CD4-positive, alpha-beta T cell treated with Interferon gamma for 1 hour (primary cell): ENCODE measurements at places on chromosomes 3 and 15.
A peak's percentile ranks its signal among the peaks of the same experiment; 100 is the strongest.

DNA sequence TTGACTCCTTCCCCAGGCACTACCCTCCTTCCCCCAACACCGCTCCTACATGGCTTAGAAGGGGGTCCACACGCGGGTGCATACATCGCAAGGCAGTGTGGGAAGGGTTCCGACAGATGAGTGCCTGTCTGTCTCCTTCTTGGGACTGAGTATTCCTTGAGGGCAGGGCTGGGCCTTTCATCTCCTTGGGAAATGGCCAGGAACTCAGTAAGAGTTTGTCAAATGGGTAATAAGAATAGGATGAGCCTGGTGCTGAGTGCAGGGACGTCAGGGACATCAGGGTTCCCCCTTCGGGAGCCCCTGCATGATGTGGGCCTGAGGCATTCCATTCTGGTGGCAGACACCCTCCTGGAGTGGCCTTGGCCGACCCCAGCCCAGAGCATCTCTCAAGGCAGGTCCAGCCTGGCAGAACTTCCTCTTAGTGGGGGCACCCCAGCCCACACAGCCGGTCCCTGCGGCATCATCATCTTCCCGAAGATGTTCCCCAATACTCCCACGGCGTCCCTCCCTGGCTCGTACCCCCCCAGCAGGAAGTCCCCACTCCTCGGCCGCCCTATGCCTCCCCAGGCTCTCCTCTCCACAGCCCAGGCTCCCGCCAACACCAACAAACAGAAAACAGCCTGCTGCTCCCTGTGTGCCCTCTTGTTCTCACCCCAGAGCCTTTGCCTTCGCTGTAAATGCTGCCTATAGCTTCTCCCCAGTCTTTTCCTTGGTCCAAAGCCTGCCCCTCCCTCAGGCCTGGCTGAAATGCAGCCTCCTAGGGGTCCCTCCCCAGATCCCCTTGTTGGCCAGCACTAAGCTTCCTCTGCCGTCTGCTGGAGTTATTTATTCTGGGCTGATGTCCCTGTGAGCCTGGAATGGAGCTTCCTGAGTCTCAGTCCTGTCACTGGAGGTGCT, 67.5 kb upstream of the LCTL start:
- DNase-seq: no peak

DNA sequence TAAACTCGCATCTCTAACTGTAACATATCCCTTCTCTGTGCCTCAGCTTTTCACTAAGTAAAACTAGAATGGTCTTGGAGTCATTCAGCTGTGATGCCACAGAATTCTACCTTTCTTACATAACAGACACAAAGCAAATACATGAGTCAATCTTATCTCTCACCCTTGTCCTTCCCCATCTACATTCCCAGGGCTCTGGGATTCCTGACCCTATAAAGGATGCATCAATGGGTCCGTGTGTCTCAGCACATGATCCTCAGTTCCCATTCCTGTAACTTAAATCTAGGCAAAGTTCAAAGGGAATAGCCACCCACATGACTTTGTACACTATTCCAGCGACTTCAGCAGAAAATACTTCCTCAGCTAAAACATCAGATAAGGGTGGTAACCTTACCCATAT, 11.8 kb upstream of the ARL8B start:
- no peak for DNase-seq

GRCh38 chr15:33007303-33007855, 187.1 kb downstream of the FMN1 start:
- DNase-seq: no peak

- no peak for DNase-seq
Measured at GRCh38 chr15:74722591-74722990, 2.7 kb downstream of the CYP1A1 start.

DNA sequence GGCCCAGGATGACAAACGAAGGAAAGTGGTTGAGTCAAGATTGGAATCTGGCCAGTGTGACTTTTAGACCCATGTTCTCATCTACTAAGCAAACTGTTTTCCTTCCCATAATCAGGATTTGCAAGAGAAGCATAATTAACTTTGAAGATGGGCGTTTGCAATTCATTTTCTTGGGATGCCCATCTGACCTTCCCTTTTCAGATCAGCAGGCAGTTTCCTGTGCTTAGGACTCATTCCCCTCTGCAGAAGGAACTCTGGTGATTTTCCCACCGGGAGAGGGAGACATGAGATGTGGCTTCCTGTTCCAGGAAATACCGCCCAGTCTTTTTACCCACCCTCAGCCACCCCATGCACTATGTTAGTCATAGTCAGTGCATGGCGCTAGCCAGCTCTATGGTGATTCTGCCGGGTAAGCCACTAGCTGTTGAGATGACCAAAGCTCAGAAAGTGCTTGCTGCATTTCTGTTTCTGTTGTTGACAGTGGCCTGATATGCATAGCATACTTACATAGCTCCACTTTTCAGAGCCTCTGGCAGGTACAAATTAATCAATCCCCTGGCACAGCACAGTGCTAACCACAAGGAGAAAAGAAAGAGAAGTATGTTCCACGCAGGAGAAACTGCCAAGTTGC, 129.4 kb downstream of the VGLL4 start:
- no peak for DNase-seq

- no peak for DNase-seq
Measured at GRCh38 chr3:101484805-101485620, 28.0 kb downstream of the SENP7 start.

DNA sequence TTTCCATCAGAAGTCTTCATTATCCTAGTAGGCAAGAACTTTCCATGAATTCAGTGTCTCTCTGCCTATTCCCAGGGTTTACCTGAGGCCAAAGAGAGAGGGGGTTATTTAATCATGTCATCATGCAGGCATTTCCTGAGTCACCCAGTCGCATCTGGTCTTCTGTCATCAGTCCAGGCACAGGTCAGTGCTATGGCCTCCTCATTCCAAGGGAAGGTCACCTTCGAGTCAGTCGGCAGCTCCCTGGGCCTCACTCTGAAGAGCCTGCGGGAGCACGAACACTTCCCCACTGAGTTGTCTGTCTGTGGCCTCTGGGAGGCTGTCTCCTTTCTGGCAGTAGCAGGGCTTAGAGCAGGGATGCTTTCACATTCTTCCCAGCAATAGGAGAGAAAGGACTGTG, 26.2 kb upstream of the LRTM1 start:
- no peak for DNase-seq

- no peak for DNase-seq
Measured at GRCh38 chr15:52018244-52018643, 775 bp upstream of the MAPK6 start.

GRCh38 chr3:42088803-42089530, 2.2 kb upstream of the TRAK1 start:
- no peak for DNase-seq

GRCh38 chr3:172062761-172063160, 23.4 kb downstream of the FNDC3B start:
- no peak for DNase-seq

DNA sequence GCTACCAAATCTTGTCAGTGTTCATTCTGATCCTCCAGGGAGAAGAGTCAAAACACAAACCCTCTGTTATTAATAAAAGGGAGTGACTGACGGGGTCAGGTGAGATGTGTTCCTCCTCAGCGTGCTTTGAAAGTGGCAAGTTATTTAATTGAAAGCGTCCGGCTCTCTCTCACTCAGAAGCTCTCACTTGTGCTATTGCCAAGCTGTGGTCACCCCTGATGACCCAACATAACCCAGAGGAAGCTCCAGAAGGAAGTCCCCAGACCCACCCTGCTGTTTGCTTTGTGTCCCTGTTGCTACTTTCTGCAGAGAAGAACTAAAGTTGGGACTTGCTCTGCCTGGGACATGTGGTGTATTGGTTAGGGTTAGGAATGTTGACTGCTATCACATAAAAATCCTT, 235.6 kb downstream of the EDEM1 start:
- DNase-seq: peak; percentile 11

- peak; percentile 51 for DNase-seq
Measured at GRCh38 chr3:44058022-44058867, 183.4 kb upstream of the TOPAZ1 start.

DNA sequence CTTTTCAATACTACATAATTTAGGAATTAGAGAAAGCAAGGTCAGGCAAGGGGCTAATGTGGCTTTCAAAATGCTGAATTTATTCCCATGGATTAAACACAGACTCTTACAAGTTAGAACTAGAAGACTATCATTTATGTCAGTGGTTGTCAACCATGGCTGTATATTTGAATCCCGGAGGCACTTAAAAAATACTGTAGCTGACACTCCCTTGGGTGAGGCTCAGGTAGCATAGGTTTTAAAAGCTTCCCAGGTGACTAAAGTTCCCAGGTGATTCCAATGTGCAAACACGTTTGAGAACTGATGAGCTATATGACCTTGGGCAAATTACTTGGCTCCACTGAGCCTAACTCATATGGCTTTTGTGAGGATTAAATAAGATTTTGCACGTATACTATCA, 29.6 kb downstream of the AAGAB start:
- no peak for DNase-seq

DNA sequence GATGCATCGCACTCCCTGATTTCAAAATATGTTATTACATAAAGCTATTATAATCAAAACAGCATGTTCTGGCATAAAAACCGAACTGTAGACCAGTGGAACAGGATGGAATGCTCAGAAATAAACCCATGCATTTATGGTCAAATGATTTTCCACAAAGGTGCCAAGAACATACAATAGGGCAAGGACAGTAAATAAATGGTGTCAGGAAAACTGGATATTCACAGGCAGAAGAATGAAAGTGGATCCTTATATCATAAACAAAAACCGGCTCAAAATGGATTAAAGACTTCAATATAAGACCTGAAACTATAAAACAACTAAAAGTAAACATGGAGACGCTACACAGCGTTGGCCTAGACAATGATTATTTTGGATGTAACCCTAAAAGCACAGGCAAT, 22.6 kb downstream of the USP50 start:
- DNase-seq: no peak

DNA sequence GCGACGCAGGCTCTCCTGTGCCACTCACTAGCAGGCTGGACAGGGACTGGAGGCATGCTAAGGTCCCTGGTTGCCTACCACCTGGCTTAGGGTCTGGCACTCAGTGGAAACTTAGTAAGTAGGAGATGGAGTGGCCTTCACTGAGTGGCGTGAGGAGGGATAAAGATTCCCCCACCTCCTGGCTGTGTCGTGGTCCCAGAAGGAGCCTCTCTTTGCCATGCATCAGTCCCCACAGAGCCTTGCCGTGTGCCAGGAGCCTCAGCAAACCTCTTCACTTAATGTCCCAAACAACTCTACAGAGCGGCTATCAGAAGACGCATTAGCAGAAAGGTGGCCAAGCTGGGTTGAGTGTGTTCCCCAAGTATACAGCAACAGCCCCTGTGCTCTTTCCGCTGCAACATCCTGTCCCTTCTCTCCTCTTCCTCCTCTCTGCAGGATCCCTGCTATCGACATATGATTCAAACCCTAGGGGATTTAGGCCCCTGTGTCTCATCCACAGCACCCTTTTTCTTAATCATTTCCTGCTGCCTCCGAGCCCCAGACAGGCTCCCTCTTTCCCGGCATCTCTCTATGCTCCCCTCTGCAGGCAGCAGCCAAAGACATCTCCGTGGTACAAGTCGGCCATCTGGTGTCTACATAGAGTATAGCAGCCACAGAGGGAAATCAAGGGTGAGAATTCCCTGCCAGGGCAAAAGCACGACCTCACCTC, 66.7 kb downstream of the SLC6A1 start:
- DNase-seq: no peak

DNA sequence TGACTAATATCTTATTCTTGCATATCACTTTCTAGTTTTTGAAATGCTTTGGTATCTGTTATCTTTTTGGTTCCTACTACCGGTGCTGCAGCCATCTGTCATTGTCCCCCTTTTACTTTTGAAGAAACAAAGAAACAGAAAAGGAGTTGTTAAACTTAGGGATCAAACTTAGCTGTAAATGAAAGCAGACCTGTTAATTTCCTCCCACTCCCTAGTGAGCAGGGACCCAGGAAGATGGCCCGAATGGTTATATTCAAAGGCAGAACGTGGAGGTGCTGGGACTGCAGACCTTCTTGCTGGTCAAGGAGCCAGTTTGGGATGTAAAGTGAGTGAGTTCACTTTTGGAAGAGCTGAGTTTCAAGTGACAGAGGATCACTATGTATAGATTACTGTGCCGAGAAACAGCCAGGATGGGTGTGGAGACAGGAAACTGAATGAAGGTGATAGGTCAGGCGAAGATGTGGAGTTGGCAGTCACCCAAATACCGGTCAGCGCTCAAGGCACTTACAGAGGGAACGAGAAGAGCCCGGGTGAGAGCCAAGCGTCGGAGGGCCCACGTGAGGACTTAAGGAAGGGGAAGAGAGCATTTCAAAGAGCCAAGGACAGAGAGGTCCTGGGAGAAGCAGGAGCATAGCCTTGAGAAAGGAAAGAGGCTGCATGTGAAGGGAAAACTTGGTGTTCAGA, 20.1 kb downstream of the KBTBD8 start:
- DNase-seq: no peak

DNA sequence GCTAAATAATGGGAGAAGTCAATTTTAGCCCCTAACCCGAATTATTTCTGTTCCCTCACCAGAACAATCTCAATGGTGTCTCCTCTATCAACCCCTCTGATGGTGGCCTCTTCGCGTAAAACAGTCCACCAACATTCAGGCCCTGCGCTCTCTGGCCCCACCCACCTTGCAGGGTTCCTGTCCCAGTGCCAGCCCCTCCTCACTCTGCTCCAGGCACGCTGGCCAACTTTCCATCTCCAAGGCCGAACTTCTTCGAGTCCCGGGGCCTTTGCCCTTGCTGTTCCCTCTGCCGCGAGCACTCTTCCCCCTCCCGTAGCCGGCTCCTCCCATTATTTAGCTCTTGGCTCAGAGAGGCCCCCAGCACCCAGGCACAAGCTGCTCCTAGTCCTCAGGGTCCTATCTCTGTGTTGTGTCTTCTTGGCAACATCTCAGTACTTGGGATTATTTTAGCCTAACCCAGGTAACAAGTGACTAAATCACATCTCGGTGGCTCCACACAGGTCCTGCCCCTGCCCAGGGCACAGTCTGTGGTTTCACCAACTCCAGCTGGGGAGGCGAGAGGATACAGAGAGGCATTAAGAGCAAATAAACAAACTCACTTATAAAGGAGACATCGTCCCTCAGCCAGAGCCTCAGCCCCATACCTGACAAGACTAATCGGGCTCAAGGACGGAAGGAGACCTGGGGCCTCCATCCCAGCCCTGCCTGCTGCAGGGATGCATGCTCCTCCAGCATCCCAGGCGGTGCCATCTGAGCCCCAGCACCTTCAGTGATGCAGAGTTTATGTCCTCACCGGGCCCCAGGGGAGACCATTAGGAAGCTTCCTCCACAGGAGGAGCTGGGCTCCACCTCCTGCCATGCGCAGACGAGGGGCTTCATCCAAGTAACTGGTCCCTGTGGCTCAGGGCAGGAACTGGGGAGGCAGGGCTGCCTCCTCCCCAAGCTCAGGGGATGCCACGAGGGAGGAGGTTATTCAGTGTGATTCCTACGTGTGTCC, 19.7 kb upstream of the IQSEC1 start:
- no peak for DNase-seq

- no peak for DNase-seq
Measured at GRCh38 chr3:31191354-31191753, 296.9 kb upstream of the GADL1 start.
